ENCODE measurements at places on chromosomes 5 and 9. TPM values are rescaled to one million over a fixed set of nuclear protein-coding genes. Genes with fewer than 3 reads are reported as not detected.

GRCh38 chr5:179318221-179318955, 26.9 kb downstream of the ADAMTS2 start:
- no peak for DNase-seq
- no peak overlapping the region for H3K27ac ChIP-seq
- H3K36me3 ChIP-seq: no peaks in the 10 kb centered on the region
- no peaks in the 10 kb centered on the region for H3K27me3 ChIP-seq
- no peaks in the 10 kb centered on the region for H3K4me1 ChIP-seq

DNA sequence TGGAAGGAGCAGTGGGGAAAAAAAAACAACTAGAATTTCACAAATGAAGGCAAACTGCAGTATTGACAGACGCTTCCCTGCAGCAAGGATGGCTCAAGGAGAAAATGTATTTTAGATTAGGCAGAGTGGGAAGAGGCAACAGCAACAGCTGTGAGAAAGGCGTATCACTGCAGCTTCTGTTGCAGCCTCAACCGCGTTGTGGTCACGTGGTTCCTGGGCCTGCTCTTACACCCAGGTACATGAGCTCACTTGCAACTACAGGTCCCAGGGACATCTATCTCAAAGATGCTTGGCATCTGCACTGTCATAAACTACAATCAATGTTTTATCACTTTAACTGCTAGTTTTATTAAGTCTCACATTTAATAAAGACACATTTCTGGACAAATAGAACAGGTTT, 36.0 kb upstream of the GOLM1 start:
- no peak for DNase-seq
- peaks cover 3% of the 10 kb centered on the region for H3K4me1 ChIP-seq
- no peaks in the 10 kb centered on the region for H3K27me3 ChIP-seq
- H3K27ac ChIP-seq: no peak overlapping the region
- no peak overlapping the region for H3K4me3 ChIP-seq

GRCh38 chr5:16852251-16853005, 83.7 kb downstream of the MYO10 start:
- H3K4me3 ChIP-seq: no peak overlapping the region
- H3K36me3 ChIP-seq: no peaks in the 10 kb centered on the region
- H3K27ac ChIP-seq: no peak overlapping the region
- H3K4me1 ChIP-seq: no peaks in the 10 kb centered on the region
- DNase-seq: no peak

The GFI1B gene
- total RNA-seq: not detected

The CD274 gene
- 36.7 TPM for total RNA-seq

DNA sequence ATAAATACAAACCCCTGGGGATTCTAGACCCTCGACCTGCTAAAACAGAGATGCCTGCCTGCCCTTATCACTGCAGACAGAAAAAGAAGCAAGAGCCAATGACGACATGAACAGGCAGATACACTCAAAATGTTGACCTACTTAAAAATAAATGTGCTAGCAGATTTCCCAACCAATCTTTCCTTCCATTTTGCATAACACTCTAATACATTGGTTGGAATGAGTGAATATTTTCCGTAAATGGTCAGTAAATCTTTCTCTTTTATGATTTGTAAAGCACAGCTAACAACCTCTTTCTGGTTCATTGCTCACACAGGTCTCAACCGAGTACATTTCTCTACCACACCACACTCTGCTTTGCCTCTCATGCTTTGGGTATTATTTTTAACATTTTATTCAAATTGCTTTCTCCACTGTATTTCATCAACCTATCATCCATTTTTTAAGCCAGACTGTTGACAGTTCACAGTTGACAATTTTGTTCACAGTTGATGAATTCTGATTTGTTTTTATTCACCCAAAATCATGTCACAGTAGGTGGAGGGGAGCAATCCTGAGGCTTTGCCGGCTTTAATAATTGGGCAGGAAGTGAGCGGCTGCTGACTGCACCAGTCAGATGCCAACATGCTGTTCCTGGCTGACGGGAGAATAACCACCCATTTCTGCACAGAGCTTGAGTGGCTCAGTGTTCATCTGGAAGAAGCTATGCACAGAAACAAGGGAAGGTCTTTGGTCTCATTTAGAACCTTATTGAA, 426.6 kb downstream of the SPOCK1 start:
- no peaks in the 10 kb centered on the region for H3K4me1 ChIP-seq
- H3K27ac ChIP-seq: no peak overlapping the region
- no peak overlapping the region for H3K4me3 ChIP-seq
- H3K36me3 ChIP-seq: no peaks in the 10 kb centered on the region

DNA sequence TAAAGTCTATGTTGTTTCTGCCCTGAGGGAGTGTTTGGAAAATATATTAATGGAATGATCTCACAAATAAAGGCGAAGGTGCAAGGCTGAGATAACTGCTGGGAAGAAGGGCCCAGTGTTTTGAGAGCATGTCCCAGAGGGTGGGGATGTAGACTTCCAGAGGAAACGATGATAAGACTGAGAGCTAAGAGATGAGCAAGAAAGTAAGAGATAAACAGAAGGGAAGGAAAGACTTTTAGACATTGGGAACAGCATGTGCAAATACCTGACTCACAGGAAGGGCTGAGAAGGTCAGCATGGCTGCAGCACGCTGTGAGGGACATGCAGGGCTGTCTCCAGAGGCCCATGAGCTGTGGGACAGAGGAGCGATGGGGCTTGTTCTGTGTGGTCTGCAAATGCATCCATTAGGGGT, 19.9 kb upstream of the ADRB2 start:
- H3K27me3 ChIP-seq: no peaks in the 10 kb centered on the region
- H3K36me3 ChIP-seq: peaks cover 3% of the 10 kb centered on the region
- peaks cover 61% of the 10 kb centered on the region for H3K4me1 ChIP-seq
- DNase-seq: no peak
- H3K4me3 ChIP-seq: no peak overlapping the region
